Activated T-cell treated with anti-CD3 and anti-CD28 coated beads, Interleukin-2, amount 50 U/mL, for 1 hour (primary cell): ENCODE measurements at places on chromosomes 5 and 9.

GRCh38 chr5:179127136-179128040, 67.2 kb downstream of the ZNF354C start:
- DNase-seq = no peak

- no peak for DNase-seq
Observed at GRCh38 chr5:169956756-169957155, 23.5 kb downstream of the INSYN2B start.

DNA sequence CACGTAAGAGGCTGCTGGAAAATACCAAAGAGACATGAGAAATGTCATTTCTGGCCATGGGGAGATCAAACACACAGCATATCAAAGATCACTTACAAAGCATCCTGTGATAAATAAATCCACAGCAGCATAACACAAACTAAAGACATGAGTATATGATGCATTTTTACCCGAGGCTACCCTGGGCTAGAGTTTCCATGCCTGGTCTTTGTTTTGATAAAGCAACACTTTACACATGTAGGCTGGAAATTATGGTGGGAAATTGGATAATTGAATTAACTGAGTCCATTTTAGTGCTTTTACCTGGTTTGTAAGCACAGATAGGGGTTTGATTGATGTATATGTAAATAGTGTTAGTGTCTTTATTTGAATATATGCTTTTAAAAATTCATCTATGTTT, 288.4 kb downstream of the AOPEP start:
- no peak for DNase-seq

GRCh38 chr9:109886041-109886440, 106.0 kb downstream of the PALM2AKAP2 start:
- DNase-seq = no peak

DNA sequence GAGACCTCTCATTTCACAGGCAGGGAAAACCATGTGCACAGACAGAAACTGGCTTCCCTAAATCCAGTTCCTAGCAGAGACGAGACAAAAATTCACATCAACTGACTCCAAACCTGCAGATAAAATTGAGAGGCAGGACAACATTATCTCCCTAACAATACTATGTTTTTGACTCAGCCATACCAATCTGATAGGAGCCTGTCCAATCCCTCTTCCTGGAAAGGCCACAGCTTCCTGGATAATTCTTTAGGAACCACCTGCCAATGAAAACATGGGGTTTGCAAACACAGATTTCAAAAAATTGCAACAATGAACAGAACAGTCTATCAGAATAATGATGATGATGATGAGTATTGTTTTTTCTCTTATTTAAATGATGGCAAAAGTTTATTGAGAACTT, 22.4 kb downstream of the SH3TC2 start:
- no peak for DNase-seq

- DNase-seq = no peak
Observed at GRCh38 chr9:92494856-92495255, 12.6 kb upstream of the ASPN start.

GRCh38 chr5:59285300-59286016, 608.1 kb downstream of the PDE4D start:
- DNase-seq = no peak

- DNase-seq = no peak
Observed at GRCh38 chr5:170355601-170356098, 33.5 kb downstream of the KCNMB1 start.

GRCh38 chr5:6768590-6769230, 55.5 kb downstream of the TENT4A start:
- no peak for DNase-seq

DNA sequence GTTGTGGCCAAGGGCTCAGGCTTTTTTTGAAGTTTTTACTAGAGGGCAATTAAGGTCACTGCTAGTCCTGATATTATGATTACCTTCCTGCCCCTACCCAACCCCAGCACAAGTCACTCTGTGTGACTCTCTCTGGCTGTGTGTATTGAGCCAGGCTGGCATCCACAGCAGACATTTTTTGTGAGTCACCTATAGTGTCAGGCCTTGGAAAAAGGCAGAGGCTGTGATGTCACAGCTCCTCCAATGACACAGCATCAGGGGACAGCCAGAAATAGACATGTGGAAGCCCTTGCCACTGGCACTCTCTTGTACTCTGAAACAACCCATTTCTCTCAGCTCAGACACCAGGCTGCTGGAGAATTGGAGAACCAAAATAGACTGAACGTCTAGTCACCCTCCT, 145.4 kb downstream of the NMUR2 start:
- DNase-seq = no peak

GRCh38 chr5:107104040-107104995, 566.4 kb downstream of the EFNA5 start:
- DNase-seq = no peak

DNA sequence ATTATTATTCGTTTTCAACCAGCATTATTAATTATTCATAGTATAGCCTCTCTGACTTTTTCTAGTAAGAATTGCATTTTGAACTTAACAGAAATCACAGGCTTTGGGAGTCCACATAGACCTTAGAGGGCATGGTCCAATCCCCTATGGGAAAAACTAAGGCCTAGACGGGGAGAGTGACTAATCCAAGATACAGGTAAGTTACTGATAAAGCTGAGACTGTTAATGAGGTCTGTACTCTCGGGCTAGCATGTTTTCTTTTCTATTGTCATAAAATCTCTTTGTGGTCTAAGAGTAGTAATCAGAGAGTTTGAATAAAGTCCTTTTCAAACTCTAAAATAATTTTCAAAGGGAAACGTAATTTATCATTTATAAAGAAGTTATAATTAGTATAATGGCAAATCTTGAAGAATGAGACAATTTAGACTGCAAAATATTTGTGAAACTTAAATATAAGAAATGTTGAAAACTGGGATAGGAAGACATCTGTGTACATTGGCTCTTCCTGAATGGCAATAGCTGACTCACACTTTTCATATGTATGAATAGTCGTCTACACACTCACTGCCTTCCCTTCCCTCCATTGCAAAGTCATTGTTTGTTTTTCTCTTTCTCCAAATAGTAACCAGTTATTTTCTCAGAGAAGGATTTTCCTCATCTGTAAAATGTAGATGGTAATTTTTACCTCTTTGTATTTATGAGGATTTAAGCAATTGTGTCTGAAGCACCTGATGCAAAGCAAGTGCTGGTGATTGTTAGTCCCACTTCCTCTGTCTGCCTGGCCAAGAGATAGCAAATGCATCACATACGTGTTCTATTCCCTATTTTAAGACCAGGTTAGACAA, 207.9 kb upstream of the CD180 start:
- no peak for DNase-seq

- DNase-seq = no peak
Observed at GRCh38 chr5:73940801-73941200, 314.8 kb downstream of the ARHGEF28 start.

GRCh38 chr5:59593439-59594007, 300.0 kb downstream of the PDE4D start:
- no peak for DNase-seq

GRCh38 chr5:140176031-140176387, 1.0 kb downstream of the CYSTM1 start:
- no peak for DNase-seq

GRCh38 chr9:109817846-109818472, 38.0 kb downstream of the PALM2AKAP2 start:
- no peak for DNase-seq

DNA sequence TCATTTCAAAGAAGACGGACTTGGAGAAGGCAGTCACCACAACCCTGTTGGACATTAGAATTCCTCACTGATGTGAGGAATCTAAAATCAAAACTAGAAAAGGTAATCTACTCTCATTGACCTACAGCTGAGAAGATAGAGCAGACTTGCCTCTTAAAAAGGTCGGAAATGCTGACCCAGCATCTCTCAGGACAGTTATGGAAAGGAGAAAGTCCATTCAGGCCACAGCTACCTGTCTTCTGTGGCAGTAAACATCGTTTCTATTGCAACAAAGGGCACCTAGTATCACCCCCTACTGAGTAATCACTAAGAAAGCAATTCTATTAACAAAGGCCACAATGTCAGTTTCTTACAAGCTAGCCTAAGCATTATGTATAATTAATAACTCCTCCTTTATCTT, 601.7 kb downstream of the PRELID2 start:
- DNase-seq = no peak

DNA sequence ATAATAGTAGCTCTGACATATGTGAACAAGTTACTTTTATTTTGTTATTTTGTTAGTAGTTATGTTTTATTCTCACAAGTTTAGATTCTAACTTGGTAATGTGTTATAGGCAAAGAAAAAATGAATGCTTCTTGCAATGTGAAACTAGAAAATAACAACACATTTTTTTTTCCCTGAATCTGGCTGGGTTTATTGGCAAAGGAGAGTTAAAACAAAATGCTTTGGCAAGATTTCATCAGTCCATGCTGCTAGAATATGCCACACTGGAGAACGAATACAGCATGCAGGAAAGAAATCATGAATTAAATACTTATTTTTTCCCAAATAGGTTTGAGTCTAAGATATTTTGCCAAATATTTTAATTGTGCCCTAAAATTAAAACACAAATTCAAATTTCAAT, 1048.1 kb upstream of the ACO1 start:
- DNase-seq = no peak

DNA sequence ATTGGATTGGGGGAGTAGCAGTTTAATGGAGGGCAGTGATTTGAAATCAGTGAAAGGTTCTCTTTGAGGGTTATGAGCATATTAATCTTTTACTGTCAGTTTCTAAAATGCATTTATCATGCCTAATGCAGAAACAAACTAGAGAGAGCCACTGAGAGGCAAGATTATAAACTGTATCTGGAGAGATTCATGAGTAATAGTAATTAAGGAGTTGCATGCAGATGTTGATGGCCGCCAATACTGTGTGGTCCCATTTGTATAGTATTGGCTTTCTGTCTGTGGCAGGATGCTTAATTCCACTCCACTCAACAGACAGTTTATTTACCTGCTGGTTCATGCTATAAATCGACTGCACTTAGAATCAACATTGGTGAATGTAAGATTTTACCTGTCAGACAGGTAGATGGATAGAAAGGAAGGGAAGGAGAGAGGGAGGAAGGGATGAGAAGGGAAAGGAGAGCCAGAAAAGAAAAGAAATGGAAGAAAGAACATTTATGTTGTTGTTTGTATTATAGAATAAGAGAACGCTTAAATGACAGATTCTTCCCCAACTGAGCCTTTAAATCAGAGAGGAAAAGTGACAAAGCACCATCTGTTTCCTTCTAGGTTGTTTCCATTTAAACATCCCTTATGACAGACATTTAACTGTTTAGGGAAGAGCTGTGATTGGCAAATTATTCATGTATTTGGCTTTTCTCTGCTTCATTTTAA, 146.5 kb downstream of the PAM start:
- no peak for DNase-seq

DNA sequence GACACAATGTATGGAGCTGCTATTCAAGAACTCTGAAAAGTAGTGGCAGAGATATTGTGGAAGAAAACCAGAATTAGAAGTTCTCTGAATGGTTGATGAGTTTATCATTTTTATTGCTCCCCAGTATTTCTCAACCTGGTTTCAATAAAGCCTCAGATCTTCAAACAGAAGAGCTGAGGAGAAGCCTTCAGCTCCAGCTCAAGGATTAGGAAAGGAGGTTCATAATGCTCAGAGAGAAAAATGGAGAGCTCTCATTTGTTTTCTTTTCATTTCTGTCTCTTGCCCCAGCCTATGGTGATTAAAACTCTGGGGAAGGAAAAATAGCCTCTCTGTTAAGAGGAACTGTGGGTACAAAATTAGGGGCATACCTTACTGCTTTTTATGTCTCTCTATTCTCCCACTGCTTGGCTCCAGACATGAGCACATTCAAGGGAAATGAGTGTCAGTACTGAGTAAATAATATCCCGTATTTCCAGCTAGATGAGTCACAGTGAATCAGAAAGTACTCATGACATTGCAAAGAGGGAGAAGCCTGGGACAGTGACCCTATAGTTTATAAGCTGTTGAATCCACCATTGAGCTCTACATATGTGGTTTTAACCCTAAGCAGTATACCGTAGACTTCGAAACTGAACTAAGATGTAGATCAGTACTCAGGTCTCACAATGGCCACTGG, 138.1 kb downstream of the EMB start:
- DNase-seq = no peak

- no peak for DNase-seq
Observed at GRCh38 chr9:123679330-123679987, 250.5 kb downstream of the DENND1A start.

DNA sequence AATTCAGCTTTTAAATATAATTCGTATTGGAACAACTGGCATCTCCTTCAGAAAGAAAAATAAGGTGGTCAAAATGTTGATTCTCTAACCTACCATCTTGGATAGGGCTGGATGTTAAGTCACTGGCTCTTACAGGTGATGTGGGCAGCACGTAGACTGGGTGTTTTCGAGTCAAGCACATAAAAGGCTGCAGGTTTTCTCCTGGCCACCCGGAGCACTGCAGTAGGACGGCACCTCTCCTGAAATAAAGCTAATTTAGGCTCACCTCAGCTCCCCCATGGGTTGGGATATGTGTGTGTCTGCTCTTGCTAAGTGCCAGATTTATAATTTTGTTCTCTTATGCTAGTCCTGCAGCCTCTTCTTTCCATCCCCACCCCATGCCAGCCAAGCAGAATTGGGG, 80.3 kb downstream of the IQGAP2 start:
- DNase-seq = no peak

- no peak for DNase-seq
Observed at GRCh38 chr5:165560648-165561047, 2055.2 kb downstream of the MAT2B start.

DNA sequence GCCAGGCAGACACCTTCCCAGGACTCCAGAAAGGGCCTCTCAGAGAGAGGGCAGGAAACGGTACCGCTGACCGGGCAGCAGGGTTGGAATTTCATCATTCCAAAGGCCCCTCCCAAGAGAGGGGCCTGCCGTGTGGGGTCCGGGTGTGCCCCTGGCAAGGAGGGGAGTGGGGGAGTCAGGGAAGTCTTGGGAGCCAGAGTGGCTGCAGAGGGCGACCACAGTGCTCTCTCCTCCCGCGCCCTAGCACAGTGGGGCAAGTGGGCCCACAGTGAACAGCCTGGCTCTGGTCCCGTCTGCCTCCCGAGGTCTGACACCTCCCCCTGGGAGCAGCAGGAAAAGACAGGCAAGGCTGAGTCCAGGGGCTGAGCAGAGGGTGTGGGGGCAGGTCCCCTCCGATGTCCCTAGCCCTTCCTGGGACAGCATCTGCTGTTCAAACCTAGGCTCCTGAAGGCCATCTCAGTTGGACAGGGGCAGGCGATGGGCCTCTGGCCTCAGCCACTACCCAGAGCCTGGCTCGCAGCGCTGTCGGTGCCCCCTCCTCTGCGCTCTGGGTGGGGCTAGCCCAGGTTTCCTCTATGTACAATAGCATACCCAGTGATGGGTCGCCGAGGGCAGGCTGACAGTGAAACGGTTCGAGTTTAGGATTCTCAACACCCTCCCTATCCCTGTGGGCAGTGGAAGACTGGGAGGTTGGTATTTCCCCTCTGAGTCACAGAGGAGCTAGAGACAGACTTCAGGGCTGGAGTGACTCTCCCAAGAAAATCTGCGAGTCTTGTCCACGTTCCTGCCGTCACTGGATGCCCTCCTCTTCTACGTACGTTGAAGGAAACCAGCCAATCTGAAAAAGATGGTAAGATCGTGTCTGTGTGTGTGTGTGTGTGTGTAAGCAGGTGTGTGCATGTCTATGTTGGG, 25.4 kb upstream of the SARDH start:
- DNase-seq = no peak

DNA sequence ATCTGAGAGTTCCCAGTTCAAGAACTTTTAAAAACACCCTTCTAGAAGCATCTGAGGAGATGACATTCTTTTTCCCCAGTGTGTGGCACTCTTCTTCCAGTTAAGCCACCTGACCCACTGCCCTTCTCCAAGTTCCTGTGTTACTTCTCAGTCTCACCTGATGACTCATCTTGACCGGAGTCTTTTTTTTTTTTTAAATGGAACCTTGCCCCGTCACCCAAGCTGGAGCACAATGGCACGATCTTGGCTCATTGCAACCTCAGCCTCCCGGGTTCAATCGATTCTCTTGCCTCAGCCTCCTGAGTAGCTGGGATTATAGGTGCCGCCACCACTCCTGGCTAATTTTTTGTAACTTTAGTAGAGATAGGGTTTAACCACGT, 224.1 kb upstream of the DAB2 start:
- DNase-seq = no peak
